Colonic mucosa (tissue), 4 donors: ENCODE measurements at places on chromosomes 13 and 19. TPM values are rescaled to one million over a fixed set of nuclear protein-coding genes. Genes with fewer than 3 reads are reported as not detected.

ZNF221 gene
- 2.1 TPM for total RNA-seq

SLC10A2 gene
- total RNA-seq = 0.74 TPM

- no peaks in the 10 kb centered on the region for H3K36me3 ChIP-seq
- DNase-seq = no peak
- H3K27ac ChIP-seq = no peak overlapping the region
- no peak overlapping the region for H3K4me3 ChIP-seq
- H3K4me1 ChIP-seq = no peaks in the 10 kb centered on the region
These were observed 9.0 kb downstream of the BLOC1S3 start for GRCh38 chr19:45187421-45188100.

DNA sequence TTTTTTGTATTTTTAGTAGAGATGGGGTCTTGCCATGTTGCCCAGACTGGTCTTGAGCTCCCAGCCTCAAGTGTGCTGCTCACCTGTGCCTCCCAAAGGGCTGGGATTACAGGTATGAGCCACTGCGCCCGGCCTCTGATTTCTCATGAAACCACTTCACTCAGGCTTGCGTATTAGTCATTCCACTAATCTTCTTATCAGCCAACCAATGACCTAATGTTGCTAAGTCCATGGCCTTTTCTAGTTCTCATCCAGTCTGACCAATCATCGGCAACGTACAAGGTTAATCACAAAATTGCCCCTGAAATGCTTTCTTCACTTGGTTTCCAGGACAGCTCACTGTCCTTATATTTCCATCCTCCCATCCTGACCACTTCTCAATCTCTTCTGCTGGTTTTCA, 605.3 kb upstream of the SLC10A2 start:
- H3K4me1 ChIP-seq = no peaks in the 10 kb centered on the region
- no peaks in the 10 kb centered on the region for H3K36me3 ChIP-seq
- no peak for DNase-seq
- H3K4me3 ChIP-seq = no peak overlapping the region
- no peaks in the 10 kb centered on the region for H3K27me3 ChIP-seq
- H3K27ac ChIP-seq = no peak overlapping the region

GRCh38 chr13:113548171-113548641, 36.3 kb upstream of the TFDP1 start:
- H3K4me1 ChIP-seq = no peaks in the 10 kb centered on the region
- H3K4me3 ChIP-seq = no peak overlapping the region
- no peak overlapping the region for H3K27ac ChIP-seq
- no peaks in the 10 kb centered on the region for H3K27me3 ChIP-seq

DNA sequence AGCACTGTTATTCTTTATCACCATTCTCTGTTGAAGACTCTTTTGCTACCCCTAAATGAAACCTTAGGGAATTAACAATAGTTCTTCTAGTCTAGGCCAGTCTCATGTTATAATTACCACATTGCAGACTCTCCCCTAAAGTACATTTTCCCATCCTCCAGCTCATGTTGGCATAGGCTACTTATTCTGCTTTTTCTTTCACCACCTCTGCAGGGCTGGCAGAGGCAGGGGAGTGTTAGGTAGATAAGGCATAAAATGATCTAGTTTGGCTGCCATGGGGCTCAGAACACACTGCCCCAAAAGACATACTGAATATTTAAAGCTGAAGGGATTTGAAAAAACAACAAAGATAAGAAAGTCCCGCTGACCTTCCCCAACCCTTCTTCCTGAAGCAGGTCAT, 82.7 kb upstream of the RFC3 start:
- no peak for DNase-seq
- no peaks in the 10 kb centered on the region for H3K4me1 ChIP-seq
- H3K27me3 ChIP-seq = no peaks in the 10 kb centered on the region
- H3K36me3 ChIP-seq = no peaks in the 10 kb centered on the region
- H3K4me3 ChIP-seq = no peak overlapping the region

- no peaks in the 10 kb centered on the region for H3K4me1 ChIP-seq
- H3K27me3 ChIP-seq = no peaks in the 10 kb centered on the region
- no peaks in the 10 kb centered on the region for H3K36me3 ChIP-seq
- no peak overlapping the region for H3K4me3 ChIP-seq
- H3K27ac ChIP-seq = no peak overlapping the region
These were observed 457.6 kb upstream of the GPC6 start for GRCh38 chr13:92769046-92769445.

DNA sequence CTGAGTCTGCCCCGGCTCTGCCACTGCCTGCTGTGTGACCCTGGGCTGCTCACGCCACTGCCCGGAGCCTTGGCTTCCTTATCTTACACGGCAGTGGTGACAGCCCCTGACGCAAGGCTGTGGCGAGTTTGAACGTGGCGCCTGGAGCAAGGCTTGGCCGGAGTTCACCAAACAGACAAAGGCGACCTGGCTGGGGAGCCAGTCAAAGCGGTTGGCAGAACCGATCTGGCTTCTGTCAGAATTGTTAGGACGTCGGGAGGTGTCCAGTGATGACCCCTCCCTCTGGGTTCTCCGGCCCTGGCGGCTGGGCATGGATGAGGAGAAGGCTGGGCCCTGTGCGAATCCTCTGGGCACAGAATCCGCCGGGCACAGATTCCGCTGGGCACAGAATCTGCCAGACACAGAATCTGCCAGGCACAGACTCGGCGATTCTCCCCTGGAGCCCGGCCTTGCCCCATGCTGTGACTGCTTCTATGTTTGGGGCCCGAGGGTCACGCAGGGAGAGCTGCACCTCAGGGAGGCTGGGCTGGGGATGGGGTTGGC, 11.7 kb upstream of the TMEM255B start:
- no peak overlapping the region for H3K4me3 ChIP-seq
- H3K4me1 ChIP-seq = no peaks in the 10 kb centered on the region
- H3K36me3 ChIP-seq = no peaks in the 10 kb centered on the region
- H3K27ac ChIP-seq = no peak overlapping the region
- DNase-seq = no peak

DNA sequence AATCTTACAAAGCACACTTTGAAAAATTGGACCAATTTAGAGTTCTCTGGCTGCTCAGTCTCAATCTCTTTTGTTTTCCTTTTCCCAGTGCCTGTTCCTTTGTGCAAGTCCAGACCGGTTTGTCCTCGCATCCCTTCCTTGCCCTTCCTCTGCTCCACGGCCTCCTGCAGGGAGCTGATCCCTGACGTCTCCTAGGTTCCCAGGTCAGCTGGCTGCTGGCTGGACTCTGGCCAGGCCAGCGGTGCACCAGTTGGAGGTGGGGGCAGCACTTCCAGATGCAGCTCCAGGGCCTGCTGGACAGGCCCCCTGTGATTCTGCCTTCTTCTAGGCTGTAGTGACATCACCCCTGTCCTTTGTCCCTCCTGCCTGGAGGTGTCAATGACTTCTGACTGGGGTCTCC, 44.0 kb upstream of the KPNA3 start:
- no peaks in the 10 kb centered on the region for H3K27me3 ChIP-seq
- H3K4me1 ChIP-seq = no peaks in the 10 kb centered on the region
- H3K27ac ChIP-seq = no peak overlapping the region
- no peak for DNase-seq
- H3K36me3 ChIP-seq = no peaks in the 10 kb centered on the region

- peak overlapping the region; percentile 74 for H3K4me3 ChIP-seq
- DNase-seq = peak; percentile 51
- no peaks in the 10 kb centered on the region for H3K4me1 ChIP-seq
- no peaks in the 10 kb centered on the region for H3K27me3 ChIP-seq
- H3K27ac ChIP-seq = peak overlapping the region; percentile 92
These were observed 2.0 kb upstream of the KLF12 start for GRCh38 chr13:74136084-74136658.

DNA sequence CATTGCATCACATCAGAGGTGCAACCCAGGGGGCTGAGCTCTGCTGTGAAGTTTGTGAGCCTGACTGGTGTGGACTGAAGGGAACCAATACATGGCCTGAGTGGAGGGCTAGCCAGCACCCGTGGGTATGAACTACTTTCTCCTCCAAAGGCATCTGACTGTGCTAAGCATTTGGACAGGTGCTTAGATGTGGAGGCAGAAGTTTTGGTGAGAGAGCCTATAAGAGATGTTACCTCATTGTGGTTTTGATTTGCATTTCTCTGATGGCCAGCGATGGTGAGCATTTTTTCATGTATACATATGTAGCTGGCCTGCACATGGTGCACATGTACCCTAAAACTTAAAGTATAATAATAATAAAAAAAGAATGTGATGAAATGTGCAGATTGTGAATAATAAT, 46.9 kb downstream of the TEX29 start:
- no peaks in the 10 kb centered on the region for H3K36me3 ChIP-seq
- H3K27me3 ChIP-seq = no peaks in the 10 kb centered on the region
- H3K4me1 ChIP-seq = no peaks in the 10 kb centered on the region
- DNase-seq = no peak

DNA sequence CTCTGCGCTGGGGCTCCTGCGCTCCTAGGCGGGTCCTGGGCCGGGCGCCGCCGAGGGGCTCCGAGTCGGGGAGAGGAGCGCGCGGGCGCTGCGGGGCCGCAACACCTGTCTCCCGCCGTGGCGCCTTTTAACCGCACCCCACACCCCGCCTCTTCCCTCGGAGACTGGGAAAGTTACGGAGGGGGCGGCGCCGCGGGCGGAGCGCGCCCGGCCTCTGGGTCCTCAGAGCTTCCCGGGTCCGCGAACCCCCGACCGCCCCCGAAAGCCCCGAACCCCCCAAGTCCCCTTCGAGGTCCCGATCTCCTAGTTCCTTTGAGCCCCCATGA, at the start of gene GJB2:
Gene GJB2 (minus strand): TSS at position 103 of the 326 bp plus-strand sequence. CDS start 3,357 bp downstream, outside the sequence.
- H3K4me3 ChIP-seq = peak within 1 kb of the TSS; percentile 71
- no peaks in the 10 kb centered on the region for H3K36me3 ChIP-seq
- peak; percentile 76 for DNase-seq
- peaks cover 34% of the 10 kb centered on the region for H3K27me3 ChIP-seq

- H3K27me3 ChIP-seq = no peaks in the 10 kb centered on the region
- peak overlapping the region; percentile 56 for H3K27ac ChIP-seq
- H3K36me3 ChIP-seq = no peaks in the 10 kb centered on the region
These were observed 814 bp downstream of the NBEA start for GRCh38 chr13:34942732-34943435.
